ENCODE measurements at places on chromosomes 5 and 9. TPM values are rescaled to one million over a fixed set of nuclear protein-coding genes. Genes with fewer than 3 reads are reported as not detected.
A peak's percentile ranks its signal among the peaks of the same experiment; 100 is the strongest.

DNA sequence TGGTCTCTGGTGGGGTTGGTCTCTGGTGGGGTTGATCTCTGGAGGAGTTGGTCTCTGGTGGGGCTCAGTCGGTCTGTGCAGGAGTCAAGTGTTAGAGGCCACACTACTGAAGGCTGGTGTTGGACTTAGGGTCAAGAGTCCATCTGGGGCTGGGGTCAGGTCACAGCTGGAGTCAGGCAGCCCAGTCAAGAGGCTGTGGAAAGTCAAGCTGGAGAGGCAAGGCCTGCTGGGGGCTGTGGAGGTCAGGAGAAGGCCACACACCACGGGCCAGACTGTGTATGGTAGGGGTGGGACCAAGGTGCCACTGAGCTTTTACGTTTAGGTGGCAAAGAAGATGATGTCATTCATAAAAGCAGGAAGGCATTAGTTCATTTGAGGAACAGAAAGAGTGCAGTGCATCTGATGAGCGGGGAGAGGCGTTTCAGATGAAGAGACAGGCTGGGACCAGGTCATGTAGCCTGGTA lies 16.7 kb upstream of the CD74 start:
- no peak for DNase-seq

Gene NREP
- total RNA-seq: 271 TPM

Gene PROB1
- 3.1 TPM for total RNA-seq

DNA sequence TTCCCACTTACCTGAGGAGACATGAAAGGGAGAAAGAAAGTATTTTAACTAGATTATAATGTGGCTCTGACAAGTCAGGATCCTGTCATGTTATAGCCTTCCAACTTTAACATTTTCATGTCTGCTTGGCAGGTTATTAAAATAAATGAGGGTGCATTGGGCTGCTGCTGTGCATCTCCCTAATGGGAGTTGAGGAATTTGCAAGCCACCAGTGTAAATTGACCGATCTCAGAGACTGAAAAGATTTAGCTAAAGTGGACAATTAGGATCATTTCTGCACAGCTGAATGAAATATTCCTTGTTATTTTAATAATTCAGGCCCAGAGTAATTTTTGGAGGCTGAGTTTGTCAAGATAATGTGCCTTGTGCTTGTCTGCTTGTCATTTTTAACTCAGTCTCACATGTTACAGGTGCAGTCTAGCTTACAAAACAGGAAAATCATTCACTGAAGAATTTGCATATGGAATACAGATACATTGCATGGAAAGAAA lies 366.3 kb upstream of the ADAMTS16 start:
- DNase-seq: no peak

- DNase-seq: no peak
These were observed 152.2 kb upstream of the OTULINL start for GRCh38 chr5:14429101-14430050.

GRCh38 chr9:69519470-69520240 lies 152.5 kb downstream of the APBA1 start:
- no peak for DNase-seq

Gene ADAMTS12
- total RNA-seq: 12.3 TPM

Gene SLCO4C1
- 4.5 TPM for total RNA-seq

DNA sequence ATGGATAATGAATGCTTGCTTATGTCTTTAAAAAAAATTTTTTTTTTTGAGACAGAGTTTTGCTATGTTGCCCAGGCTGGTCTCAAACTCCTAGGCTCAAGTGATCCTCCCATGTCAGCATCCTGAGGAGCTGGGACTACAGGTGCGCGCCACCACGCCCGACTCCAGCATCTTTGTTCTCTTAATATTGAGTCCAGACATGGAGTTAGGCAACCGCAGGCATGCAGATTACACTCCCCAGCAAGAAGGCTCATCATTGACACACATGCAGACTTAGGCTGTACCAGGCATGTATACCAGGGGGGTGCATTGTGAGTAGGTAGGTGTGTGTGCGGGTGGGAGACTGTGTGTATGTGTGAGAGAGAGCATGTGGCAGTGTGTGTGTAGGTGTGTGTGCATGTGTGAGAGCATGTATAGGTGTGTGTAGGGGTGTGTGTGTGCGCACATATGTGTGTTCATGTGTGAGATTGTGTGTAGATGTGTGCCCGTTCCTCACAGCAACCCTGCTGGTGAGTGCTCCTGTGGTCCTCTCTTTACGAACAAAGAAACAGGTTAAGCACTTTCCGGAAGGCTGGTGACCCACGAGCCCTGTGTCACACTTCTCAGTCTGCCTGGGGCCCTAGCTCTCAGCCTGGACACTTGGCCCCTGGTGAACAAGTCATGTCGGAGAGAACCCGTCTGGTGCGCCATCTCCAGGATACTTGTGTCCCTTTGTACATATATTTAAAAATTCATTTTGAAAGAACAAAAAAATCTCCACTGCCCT lies 6.2 kb downstream of the OBP2B start:
- DNase-seq: no peak

Gene HMMR
- 70.6 TPM for total RNA-seq

DNA sequence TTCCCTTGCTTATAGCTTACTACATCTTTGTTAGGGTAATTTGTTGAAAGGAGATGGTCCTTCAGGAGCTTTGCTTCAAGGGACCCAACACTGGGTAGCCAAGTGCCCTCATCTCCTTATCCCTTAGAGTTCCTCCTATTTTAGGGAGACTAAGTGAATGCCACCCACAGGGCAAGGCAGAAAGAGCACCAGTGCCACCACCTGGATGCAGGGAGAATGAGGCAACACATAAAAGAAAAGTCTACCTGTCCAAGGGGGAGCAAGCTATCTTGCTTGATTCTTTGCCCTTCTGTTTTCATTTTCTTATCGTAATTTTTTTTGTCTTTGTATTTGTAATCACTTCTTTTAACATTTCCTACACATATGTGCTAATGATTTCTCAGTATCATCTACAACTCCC lies 205.5 kb downstream of the NPR3 start:
- peak; percentile 29 for DNase-seq

- DNase-seq: no peak
These were observed 296.3 kb downstream of the ADAMTS6 start for GRCh38 chr5:65185468-65185867.

Gene CCDC152
- 10.2 TPM for total RNA-seq

GRCh38 chr5:176675676-176676360 lies 28.5 kb downstream of the TSPAN17 start:
- peak; percentile 74 for DNase-seq

GRCh38 chr5:154966081-154966841 lies 25.4 kb downstream of the MRPL22 start:
- no peak for DNase-seq

DNA sequence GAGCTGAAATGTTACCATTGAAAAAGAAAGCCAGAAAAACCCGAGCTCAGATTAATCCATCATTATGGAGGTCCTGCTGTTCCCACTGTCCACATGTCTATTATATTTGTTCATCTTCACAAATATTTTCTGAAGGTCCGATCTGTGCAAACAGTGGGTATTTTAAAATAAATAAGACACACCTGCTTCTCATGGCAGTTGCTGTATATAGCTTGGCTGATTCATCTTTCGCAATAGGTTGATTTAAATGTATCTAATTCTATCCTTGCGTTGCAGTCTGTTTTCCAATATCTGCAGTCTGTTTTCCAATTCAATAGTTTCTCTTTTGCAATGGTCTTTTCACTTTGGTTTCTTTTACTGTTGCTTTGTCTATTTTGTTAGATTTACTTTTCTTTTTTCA lies 87.4 kb upstream of the PCA3 start:
- no peak for DNase-seq

DNA sequence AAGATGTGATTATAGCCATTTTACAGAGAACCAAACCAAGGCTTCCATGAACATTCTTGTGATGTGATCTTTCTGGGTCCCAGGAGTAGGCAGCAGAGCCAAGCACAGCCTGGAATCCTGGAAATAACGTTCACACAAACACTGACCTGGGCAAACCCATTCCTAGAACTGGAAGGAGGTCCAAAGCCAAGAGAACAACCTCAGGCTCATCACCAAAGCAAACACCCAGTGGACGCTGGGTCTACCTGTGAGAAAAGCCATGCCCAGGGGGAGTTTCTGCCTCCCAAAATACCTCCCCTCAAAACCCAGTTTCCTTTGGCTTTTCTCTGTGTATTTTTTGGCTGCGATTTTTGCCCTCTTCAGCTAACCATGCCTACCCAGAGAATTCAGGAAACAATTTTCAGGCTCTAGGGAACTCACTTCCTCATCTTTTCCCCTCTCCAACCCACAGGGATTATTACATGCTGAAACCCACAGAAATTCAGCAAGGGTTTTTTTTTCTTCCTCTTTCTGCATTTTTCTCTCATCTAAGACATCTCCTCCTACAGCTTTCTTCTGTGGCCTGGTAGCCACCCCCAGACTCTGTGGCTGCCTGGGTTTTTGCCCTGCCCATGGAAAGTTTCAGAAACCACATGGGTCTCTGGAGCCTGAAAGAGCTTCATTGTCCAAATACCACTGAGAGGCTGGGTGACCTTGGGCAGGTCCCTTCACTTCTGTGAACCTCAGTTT lies 75.0 kb downstream of the TNC start:
- no peak for DNase-seq

- DNase-seq: no peak
These were observed 10.0 kb upstream of the PLK2 start for GRCh38 chr5:58469896-58470295.

GRCh38 chr5:153960269-153961215 lies 78.2 kb downstream of the FAM114A2 start:
- no peak for DNase-seq

DNA sequence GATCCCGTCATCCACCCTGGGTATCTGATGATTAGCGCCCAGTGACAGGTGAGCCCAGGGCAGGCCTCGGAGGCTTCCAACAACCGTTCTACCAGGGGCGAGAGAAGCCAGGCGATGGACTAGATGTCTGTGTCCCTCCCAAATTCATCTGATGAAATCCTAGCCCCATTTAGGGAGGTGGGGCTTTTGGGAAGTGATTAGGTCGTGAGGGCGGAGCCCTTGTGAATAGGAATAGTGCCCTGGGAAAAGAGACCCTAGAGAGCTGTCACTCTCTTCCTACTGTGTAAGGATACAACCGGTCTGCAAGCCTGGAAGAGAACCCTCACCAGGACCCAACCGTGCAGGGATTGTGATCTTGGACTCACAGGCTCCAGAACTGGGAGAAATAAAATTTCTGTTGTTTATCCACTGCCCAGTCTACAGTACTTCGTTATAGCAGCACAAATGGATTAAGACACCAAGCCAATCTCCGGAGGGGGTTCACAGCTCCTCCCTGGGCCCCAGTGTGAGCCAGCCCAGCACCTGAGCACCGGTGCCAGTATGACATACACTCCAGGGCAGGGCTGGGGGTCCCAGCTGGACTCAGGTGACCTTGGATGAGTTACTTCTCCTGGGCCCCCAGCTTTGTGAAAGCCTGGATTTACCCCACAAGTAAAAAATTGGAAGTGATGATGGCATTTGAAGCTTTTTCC lies 162.2 kb downstream of the DAB2IP start:
- no peak for DNase-seq

GRCh38 chr9:127360829-127361228 lies 36.1 kb upstream of the SLC2A8 start:
- no peak for DNase-seq

Gene C5orf63
- not detected for total RNA-seq

- no peak for DNase-seq
These were observed 58.4 kb upstream of the NUDT12 start for GRCh38 chr5:103620851-103621547.

- no peak for DNase-seq
These were observed 66.3 kb upstream of the PAPPA start for GRCh38 chr9:116087246-116087645.

DNA sequence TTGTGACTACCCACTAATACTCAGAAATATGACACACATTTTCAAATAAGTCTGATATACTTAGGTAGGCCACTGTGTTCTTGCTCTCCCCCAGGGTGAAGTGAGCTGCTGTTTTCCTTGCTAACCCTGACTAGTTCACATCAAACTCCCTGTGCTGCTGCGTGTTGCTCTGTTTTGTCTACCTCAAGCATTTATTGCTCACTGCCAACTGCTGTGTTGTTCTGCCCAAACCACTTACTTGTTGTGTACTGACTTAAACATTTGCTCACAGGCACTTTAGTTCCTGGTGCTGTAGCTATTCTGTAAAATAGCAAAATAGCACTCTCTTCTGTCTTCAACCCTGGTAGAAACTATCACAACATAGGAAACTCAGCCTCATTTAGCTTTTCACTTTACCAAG lies 255.7 kb downstream of the HCN1 start:
- DNase-seq: no peak

Gene GZMA
- not detected for total RNA-seq

DNA sequence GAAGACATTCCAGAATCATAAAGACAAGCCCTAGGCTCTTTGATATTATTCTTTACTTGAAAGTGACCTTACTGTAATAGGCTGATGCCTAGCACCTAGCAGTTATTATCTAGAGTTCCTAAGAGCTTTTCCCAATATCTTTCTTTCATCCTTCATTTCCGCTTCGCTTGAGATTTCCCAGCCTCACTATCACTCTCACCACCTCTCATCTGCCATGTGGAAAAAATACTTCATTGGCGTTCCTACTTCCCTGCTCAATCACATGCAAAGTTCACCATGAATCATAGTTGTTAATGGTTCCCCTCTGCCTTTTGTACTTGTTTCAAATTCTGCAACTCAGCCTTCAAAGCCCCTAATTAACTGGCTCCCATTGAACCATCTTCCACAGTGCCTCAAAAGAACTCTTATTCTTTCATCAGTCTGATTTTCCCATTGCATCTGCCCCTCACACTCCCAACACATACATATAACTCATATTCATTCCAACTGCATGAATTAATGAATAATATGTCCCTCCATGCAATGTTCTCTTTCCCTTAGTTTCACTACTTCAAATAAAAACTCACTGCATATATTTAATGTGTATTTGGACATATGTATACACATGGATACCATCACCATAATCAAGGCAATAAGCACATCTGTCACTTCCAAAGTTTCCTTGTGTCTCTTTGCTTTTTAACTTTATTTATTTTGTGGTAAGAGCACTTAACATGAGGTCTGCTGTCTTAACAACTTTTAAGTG lies 221.6 kb downstream of the PARP8 start:
- no peak for DNase-seq

Gene SET
- 1,327 TPM for total RNA-seq

Measured in H1 (cell line).